ENCODE measurements at places on chromosomes 12 and 14. TPM values are rescaled to one million over a fixed set of nuclear protein-coding genes. Genes with fewer than 3 reads are reported as not detected.

The VRTN gene
- not detected for polyA plus RNA-seq

The ANO2 gene
- 0.14 TPM for polyA plus RNA-seq

The RNASE7 gene
- 17.4 TPM for polyA plus RNA-seq

The SLC7A7 gene
- polyA plus RNA-seq, result 0.33 TPM

DNA sequence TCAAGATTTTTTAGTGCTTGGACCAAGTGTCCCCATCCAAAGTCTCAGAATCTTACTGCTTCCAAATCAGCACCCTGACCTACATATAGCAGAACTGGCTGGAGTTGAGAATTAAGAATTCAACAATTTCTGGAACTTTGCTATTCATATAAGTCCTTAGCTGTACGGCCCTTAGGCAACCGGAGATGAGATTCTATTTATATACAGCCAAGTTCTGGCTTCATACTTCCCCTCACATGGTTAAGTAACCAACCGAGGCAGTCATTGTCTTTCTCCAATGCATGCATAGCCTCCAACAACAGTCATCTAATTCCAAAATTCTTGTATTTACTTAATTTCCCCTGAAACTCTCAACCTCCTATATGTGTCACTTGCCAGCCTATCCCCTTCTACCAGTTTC lies 76.6 kb downstream of the SINHCAF start:
- DNase-seq, result no peak

GRCh38 chr12:116183741-116184141 lies 93.8 kb downstream of the MED13L start:
- no peak for DNase-seq

DNA sequence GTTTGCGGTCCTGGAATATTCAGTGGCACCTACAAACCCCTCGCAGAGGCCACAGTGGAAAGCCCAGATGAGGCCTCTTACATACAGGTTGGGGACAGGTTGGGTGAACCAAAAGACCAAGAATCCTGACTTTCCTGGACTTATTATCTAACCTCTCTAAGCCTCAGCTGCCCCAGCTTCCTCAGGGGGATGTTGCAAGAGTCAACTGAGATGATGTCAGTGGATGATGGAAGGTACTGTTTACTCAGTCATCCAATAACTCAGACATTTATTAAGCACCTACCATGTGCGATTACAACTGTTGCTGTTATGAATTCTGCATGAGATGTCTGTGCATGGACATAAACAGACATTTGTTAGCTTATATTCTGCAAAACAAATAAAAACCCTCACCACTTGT lies 72.8 kb downstream of the RFX4 start:
- no peak for DNase-seq

- DNase-seq, result no peak
Measured at GRCh38 chr12:124402248-124403066, 107.6 kb downstream of the RFLNA start.

- DNase-seq, result no peak
Measured at GRCh38 chr14:29148221-29148620, 381.6 kb downstream of the FOXG1 start.

- no peak for DNase-seq
Measured at GRCh38 chr14:53126731-53127130, 26.4 kb downstream of the DDHD1 start.

DNA sequence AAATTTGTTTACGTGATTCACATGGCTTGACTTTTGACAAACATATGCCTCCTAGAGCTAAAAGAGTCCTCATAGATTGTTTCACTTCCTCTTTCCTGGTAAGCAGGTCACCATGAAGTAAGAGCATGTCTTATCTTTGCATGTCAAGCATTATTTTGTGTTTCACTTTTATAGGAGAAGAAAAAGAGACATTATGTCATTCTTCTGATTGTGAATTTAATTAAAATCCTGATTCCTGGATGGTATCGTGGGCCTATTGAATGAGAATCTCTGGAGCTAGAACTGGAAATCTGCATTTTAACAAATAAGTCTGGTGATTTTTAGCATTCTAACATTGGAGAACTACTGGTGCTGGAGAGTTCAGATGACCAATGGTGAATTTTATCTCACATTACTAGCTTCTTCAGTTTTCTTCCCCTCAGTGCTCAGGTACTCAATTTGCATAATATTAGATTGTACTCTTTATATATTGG lies 218.6 kb upstream of the ATP2B1 start:
- no peak for DNase-seq

- no peak for DNase-seq
Measured at GRCh38 chr12:1465990-1466389, 128.4 kb downstream of the FBXL14 start.

- no peak for DNase-seq
Measured at GRCh38 chr12:127726671-127727315, 540.2 kb upstream of the TMEM132C start.

- DNase-seq, result no peak
Measured at GRCh38 chr12:127911291-127911690, 355.7 kb upstream of the TMEM132C start.

DNA sequence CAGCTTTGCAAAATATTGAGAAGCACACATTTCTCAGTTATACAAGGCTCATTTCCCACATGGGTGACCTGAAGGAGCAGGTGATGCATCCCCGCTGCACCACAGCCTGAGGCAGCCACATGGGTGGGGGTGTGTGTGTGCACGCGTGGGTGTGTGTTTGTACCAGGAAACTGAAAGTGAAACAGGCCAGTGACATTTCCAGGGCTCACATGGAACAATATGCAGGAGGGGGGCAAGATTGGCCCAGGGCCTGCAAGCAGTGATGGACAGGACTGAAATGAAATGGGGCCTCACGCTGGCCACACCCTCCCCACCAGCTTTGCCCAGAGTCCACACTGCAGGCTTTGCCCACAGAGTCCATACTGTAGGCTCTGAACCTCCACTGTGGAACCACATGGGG lies 154.2 kb upstream of the PARP11 start:
- no peak for DNase-seq

Data from keratinocyte (primary cell).